ENCODE measurements at places on chromosomes 2 and 18.

GRCh38 chr2:179049203-179049545, 763 bp downstream of the CCDC141 start:
- peak; percentile 26 for DNase-seq

DNA sequence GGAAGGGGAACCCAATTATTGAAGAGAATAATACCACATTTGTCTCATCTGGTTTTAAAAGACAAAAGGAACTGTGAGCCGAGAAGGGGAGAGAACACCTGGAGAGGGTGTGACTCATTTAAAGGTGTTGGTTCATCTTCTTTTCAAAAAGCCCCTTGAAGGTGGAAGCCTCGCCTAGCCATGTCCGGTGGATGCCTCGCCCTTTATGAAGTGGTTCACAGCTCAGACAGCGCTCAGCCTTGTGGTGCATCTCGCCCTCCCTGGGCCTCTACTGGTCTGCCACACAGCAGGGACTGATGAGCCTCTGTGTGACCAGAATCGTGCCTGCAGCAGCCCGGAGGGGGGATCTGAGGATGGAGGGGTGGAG, 290.0 kb upstream of the CXCR4 start:
- no peak for DNase-seq

DNA sequence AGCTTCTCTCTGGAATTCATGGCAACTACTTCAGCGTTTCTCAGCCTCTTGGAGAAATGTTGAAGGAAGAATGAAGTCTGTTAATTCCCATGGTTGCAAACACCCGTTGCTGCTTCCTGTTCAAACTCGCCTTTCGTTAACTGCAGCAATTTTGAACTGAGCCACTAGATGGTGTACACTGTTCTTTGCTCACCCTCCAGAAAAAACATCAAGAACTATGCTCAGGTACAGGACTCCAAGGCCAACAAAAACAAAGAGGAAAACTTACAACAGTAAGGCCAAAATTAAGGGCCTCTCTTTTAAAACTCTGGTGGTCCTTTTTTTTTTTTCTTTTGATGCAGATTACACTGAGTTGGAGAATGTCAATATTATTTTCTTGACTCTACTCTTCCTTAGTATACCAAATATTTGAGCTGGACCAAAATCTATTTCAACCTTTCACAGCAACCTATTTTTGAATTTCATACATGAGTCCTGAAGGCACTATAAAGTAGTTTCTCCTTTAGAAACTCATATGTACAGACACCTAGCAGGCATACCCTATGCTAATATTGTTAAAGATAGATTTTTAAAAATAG, 58.2 kb downstream of the KLHL14 start:
- peak; percentile 68 for DNase-seq

- no peak for DNase-seq
Observed at GRCh38 chr18:77001979-77002378, 130.6 kb downstream of the MBP start.
